HCT116 (cell line): ENCODE measurements at places on chromosomes 5 and 9.
A peak's percentile ranks its signal among the peaks of the same experiment; 100 is the strongest.

- no peak for DNase-seq
Measured at GRCh38 chr5:54261596-54261995, 48.8 kb downstream of the ARL15 start.

GRCh38 chr5:72940082-72940481 lies 15.8 kb upstream of the FCHO2 start:
- DNase-seq, result no peak

GRCh38 chr5:37532976-37533740 lies 154.0 kb downstream of the WDR70 start:
- peak; percentile 75 for DNase-seq

DNA sequence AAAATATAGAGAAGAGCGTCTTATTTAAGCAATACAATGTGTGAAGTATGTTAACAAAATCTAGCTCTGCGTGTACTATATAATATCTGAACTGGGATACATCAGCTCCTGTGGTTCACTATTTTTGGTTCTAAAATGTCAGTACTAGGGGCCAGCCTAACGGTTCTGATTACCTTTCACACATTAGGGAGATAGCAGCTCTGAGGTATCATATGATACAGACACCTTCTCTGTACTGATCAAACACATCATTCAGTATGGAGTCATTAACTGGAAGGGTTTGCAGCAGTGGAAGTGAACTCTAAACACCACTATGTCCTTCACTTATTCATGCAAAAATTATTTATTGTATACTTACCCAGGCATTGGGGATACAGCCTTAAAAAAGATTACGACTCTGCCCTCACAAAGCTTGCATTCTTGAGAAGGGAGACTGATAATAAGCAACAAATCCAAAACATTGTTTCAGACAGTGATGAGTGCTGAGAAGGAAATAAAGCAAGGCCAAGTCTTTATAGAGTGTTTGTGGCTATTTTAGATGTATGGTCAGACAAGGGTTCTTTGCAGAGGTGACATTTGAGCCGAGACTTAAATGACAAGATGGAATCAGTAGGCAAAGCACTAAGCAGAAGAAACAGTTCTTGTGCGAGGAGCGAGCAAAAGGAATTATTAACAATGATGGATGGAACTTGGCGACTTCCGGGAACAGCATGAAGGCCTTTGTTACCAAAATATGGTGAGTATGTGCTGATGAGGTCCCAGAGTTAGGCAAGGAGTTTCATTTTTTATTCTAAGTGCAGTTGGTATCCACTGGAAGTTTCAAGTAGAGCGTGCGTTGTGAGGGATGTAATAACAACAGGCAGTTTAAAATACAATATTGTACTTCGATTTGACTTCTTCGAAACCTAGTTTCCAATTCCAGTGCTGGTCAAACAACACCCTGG lies 1.8 kb upstream of the LNPEP start:
- DNase-seq, result no peak

DNA sequence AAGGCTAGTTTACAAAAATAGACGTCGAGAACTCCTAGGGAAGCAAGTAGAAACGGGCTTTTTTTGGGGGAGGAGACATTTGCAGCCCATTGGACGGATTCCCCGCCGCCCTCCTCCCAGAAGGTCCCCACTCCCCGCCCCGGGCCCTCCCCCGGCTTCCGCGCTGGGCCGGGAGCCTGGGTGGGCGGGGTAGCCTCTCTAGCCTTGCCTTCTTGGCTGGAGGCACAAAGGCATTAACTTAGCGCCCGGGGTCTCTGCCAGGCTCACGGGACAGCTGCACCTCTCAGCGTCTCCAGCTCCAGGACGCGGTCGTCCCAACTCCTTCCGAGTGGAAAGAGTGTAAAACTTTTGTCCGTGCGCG lies at the start of gene DMRTA1:
DMRTA1 (plus strand) TSS at position 236 of the 361 bp plus-strand sequence. CDS start 242 bp downstream, outside the sequence.
- DNase-seq, result no peak

DNA sequence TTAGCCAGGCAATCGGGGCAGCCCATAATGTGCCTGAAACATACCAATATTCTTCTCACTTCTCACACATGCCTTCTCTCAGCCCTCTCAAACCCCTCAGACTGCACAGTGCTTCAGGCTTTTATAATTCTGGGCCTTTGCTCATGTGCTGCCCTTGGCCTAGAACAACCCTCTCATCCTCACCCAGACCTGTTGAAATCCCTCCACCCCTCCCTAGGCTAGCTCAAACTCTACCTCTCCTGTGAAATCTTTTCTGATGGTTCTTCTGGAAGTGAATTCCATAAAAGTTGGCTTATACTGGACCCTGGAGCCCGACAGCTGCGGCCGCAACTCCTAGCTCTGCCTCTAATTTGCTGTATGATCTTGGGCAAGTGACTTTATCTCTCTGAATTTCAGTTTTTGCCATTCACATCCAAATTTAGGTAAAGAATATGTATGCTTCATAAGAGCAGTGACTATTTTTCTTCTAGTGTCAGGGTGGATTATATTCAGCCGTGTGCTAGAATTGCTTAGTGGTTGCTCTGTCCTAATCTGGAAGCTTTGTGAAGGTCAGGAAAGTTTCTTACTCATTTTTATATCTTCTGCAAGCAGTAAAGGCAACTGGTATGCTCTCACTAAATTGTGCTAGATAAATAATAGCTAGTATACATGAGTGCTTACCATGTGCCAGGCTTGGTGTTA lies 221.4 kb downstream of the MAPKAP1 start:
- no peak for DNase-seq

DNA sequence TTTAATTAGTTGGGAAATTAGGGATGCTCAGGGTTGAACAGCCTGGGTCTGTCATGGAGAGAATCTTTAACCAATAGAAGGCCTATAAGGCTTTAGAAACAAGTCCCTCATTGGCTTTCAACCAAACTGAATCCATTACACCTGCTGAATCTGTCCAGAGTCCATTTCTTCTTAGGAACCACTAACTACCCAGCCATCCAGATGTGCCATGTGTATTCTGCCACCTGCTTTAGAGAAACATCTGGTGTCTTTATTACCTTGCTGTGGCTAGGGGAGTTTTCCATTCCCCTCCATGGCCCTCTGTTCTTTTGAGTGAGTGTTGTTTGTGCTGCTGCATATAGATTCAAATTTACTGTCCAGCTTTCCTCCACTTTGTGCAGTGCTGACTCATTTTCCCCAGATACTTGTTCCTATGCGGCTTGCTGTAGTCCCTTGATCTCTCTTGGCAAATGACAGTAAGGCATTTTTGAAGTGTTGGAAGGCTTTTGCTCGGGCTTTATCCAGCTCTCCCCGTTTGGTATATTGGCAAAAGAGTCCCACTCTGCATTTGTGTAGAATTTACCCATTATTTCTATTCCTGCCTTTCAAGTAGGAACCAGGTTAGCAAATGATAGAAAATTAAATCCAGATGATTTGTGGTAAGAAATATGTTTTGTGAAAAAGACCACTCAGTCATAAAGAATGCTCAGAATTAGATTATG lies 54.6 kb downstream of the NLN start:
- no peak for DNase-seq

DNA sequence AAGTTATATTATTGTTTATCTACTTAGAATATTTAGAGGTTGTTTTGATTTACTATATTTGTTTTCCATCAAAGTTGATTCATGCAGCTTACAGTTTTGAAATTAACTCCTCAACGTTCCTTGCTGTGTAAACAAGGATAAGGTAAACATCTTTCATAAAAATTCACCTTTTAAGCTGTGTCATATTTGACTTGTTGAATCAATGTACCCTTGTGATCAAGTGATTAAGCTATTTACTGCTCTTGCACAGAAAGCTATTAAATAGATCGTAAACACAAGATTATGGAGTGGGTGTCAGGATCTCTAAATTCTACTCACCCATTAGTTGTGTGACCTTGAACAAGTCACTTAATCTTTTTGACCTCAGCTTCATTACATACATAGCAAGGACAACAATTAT lies 2054.0 kb upstream of the NUDT12 start:
- DNase-seq, result no peak

DNA sequence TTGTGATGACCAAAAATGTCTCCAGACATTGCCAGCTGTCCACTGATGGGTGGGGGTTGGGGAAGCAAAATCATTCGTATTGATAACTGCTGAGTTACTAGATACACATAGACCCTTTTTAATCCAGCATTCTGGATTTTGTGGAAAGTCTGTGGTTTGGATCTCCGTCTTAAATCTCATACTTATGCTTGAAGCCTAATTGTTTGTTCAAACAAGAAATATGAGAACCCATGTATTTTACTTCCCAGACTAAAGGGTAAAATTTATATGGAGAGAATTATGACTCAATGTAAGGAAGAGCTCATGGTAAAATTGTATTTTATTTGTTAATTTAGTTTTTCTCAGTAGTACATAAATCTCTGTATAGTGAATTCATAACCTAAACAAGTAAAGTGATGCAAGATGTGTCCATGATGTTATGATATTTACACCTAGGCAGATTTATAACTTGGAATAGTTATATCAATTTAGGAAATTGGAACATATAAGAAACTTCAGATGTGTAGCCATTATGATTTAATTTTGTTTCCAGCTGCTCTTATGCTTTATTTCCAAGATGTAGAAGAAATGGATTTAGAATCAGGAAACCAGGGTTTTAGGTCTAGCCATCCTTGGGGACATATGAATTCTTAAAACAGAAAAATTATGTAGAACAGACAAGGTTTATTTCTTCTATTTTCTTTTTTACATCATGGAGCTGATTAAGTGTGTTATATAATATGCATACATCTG lies 4.5 kb upstream of the OGN start:
- no peak for DNase-seq

GRCh38 chr9:130701059-130702022 lies 7.8 kb downstream of the EXOSC2 start:
- no peak for DNase-seq

- no peak for DNase-seq
Measured at GRCh38 chr9:14813336-14814248, 91.1 kb upstream of the CER1 start.

DNA sequence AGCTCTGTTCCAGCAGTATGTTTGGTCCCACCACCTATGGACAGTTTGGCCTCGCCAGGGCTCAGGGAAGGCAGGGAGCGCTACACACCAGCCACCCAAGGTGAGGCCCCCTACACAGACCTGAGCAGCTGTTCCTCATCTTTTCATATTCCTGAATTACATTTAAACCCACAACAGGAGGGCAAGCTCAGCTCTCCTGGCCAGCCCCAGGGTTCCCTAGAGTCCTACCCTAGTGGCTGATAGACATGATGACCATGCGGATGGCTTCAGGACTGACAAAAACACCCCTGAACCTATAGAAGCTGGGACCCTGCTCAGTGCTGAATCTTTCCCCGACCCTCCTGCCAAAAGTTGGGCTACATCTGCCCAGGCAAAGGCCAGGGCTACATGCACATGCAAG lies 6.7 kb upstream of the FOXE1 start:
- DNase-seq, result no peak

- no peak for DNase-seq
Measured at GRCh38 chr9:132175431-132175830, 13.6 kb downstream of the NTNG2 start.

- no peak for DNase-seq
Measured at GRCh38 chr9:76027861-76028260, 137.4 kb downstream of the PCSK5 start.

DNA sequence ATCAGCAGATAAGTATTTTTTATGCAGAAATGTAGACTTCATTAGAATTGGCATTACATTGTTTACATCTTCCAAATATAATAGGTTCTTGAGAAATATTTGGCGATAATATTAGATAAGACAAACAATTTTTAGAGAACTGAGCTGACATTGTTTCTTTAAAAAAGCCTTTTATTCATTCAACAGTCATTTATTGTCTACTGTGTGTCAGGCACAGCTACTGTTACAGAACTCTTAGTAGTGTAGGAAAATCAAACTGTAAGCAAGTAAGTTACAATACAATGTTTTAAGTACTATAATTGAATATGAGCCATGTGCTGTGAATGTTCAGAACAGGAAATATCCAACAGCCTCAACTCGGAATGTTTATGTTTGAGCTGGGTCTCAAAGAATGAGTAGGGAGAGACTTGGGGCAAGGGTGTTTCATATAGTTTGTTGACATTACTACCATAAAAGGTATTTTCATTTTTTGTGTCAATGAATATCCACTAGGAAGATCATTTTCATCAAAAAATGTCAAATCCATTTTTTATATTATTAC lies 114.0 kb downstream of the CDC42SE2 start:
- DNase-seq, result no peak

GRCh38 chr9:90926936-90927335 lies 125.3 kb downstream of the SYK start:
- DNase-seq, result no peak

- no peak for DNase-seq
Measured at GRCh38 chr5:94698197-94698596, 79.7 kb downstream of the SLF1 start.

DNA sequence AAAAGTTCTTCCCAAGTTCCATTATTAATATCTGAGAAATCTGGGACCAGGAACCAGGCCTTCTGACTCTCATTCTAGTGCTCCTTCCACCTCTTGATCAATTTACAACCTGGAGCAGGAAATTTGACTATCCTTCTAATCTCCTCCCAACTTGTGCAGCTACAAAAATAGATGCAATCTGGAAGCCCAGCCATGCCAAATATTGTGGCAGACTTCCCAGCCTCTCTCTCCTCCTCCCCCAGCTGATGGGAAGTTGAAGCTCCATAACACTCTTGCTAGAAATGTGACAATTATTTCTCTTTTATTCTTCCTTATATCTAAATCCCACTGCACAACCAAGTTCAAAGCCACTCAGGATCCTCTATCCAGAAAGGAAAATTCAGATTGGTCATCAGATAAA lies 252.1 kb downstream of the SEC61B start:
- no peak for DNase-seq

DNA sequence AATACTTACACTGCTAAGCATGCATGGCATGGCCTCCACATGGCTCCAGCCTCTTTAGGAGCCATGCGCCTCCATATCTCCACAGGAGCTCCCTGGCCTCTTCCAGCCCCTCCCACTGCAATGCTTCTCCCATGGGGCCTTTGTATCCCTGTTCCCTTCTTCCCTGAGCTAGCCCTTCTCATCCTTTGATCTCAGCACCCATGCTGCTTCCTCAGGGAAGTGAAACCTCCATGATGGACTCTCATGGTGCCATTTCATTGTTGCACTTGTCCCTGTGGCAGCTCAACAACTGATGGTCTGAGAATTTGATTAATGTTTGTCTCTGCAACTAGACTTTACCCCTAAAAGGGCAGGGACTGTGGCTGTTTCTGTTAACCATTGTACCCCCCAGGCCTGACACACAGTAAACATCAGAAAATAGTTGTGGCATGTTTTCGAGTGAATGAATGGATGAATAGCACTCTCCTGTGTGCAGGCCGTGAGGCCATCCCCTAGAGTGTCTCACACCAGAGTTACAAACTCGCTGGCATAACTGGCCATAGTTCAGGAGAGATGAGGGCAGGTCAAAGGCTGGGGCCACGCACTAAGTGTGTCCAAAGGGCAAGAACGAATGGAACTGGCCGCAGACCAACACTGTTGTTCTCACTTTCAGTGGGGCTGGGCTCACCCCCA lies 6.6 kb downstream of the IDNK start:
- no peak for DNase-seq

DNA sequence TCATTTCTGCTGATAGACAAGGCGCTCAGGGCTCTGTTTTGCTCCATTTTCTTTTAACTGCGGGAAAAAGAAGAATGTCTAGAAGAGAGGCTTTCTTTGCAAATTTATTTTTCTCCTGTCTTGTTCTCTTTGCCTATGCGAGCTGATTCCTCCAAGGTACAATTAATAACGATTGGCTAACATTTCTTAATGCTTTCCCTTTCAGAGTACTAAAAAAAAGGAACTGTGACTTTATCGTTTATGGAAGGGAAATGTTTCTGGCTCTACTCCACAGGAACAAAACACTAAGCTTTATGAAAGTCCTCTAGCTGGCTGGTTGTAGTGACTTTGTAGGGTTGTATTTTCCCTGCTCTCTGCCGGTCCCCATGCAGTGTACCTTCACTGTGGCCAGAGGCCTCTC lies 11.7 kb downstream of the NSG2 start:
- DNase-seq, result no peak

GRCh38 chr5:104170926-104171325 lies 608.3 kb upstream of the NUDT12 start:
- DNase-seq, result no peak
